Stimulated activated CD8-positive, alpha-beta memory T cell treated with anti-CD3 and anti-CD28 coated beads, Interleukin-4, amount 100 ng/mL, for 1 hour (primary cell): ENCODE measurements at places on chromosomes 13 and 19.

- no peak for DNase-seq
These were observed 217.1 kb downstream of the COL4A1 start for GRCh38 chr13:110089815-110090214.

- no peak for DNase-seq
These were observed 1.3 kb downstream of the RFX1 start for GRCh38 chr19:14004619-14005348.

GRCh38 chr19:17626456-17627015 lies 61.6 kb downstream of the UNC13A start:
- DNase-seq = no peak

GRCh38 chr19:51094696-51095279 lies 12.1 kb upstream of the KLK14 start:
- DNase-seq = no peak

DNA sequence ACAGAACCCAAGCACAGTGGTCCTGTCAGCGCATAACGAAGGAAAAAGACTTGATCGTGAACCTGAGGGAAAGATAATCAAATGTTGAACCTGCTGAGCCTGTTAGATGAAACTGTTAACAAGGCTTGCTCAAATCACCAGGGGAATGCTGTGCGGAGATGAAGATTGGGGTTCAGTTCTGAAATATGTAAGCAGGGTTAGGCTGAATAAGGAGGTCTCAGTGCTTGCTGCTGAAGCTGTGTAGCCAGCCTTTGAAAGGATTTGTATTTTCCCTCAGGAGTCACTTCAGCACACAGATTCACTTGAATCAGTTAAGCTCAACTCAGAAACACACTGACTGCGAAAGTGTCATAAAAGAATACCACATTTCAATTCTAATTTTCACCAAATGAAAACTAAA lies 793.5 kb downstream of the OLFM4 start:
- DNase-seq = no peak

DNA sequence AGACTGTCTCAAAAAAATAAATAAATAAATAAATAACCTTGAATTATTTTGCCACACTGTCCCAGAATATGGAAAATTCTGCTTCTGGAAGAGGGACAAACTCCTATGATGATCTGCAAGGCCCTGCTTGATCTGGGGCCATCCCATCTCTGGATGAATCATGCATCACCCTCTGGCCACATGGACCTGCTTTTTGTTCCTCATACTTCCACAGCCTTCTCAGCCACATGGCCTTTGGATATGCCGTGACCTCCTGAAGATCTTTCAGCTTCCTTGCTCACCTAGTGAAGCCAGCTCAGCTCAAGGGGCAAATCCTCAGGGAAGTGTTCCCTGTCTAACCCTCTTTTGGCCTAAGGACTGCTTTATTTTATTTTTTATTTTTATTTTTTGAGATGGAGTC lies 10.3 kb downstream of the IER2 start:
- DNase-seq = no peak

- DNase-seq = no peak
These were observed 26.3 kb downstream of the LYL1 start for GRCh38 chr19:13076320-13076719.

DNA sequence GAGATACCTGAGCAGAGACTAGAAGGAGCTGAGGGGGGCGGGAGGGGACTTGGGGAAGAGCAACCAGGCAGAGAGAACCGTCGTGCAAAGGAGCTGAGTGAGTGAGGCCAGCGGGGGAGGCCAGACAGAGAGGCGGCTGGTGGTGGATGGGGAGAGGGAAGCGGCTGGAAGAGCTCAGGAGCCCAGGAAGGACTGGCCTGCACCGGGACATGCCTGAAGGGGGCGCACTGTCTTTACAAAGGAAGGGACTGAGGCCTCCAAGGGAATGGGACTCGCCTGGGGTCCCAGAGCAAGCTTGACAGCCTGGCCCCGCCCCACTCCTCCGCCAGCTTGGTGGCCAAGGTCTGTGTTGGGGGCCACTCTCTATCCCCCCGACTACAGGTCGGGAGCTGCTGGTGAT lies 14.9 kb downstream of the ONECUT3 start:
- no peak for DNase-seq

- no peak for DNase-seq
These were observed 134.8 kb upstream of the SPRY2 start for GRCh38 chr13:80475718-80476117.
